Activated CD4-positive, CD25-positive, alpha-beta regulatory T cell treated with anti-CD3 and anti-CD28 coated beads, Interleukin-2, amount 50 U/mL, for 72 hours (primary cell): ENCODE measurements at places on chromosomes 16 and 17.

DNA sequence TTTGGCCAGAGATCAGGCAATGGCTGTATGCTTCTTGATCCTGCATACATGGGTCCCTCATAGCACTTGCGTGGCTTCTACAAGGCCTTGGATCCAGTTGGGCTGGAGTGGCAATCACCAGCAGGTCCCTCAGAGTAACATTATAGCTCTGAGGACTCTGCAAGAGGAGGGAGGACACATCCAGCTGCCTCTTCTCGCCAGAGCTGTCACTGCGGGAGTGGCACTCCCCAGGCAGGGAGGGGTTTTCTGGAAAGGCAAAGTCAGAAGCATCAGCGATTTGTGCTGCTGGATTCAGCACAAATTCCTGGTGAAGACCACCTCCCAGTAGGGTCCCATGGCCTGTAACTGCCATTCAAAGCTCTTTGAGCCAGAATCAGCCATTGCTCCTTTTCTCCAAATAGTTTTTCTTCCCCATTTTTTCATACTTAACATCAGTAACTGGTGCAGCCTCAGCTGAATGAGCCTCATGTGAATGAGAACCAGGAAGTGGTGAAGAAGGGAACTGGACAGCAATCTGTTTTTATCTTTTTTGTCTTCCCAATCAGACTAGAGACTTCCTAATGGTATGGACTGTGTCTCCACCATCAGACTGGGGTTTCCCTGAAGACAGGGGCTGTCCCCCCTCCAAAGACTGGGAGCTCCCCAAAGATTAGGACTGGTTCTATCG, 40.6 kb upstream of the HOXB13 start:
- DNase-seq, result no peak

- DNase-seq, result no peak
Measured at GRCh38 chr16:56300242-56300623, 108.9 kb downstream of the GNAO1 start.

DNA sequence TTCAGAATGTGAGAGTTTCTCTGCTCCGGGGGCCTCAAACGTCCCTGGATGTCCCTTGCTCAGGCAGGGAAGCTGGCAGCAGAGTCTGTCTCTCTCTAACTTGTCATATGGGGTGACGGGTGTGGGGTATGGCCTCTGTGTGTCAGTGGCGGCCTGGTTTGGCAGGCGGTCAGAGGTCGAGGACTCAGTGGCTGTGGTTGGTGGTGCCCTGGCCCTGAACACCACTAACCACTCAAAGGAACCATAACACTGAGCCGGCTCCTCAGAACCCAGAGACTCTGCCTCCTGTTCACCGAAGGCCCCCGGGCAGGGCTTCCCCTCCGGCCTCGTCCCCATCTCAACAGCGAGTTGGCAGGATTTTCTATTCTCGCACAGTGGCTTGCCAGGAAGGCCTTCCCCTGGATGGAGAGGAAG, 677 bp downstream of the P2RX1 start:
- no peak for DNase-seq

DNA sequence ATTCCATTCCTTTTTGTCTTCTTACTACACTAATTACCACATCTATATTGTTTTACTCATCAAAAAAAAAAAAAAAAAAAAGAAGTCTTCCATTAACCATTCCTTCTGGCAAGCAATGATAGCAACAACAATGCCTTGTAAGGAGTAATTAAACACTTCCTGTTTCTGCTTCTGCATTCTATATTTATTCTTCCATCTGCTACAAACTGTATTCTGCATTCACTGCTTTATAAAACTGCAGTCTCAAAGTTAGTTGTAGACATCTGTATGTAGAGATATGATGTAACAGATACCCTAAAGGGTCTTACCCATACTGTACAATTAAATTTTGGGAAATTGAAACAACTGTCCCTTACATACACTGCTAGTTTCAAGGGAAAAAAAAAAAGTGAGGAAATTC, 28.7 kb upstream of the ABCA6 start:
- no peak for DNase-seq

DNA sequence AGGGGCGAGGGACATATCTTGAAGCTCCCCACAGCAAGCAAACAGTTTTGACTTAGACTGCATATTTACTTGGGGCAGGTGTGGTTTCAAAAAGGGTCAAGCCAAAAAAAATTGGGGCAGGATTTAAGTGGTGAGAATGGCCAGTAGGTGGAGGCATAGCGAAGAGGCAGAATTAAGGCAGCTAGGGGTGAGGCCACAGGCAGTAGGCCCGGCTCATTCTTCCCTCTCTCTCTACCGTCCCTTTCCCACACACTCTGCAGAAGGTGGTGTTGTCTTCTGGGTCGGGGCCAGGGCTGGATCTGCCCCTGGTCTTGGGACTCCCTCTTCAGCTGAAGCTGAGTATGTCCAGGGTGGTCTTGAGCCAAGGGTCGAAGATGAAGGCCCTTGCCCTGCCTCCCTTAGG, 2.6 kb downstream of the SHBG start:
- DNase-seq, result no peak

DNA sequence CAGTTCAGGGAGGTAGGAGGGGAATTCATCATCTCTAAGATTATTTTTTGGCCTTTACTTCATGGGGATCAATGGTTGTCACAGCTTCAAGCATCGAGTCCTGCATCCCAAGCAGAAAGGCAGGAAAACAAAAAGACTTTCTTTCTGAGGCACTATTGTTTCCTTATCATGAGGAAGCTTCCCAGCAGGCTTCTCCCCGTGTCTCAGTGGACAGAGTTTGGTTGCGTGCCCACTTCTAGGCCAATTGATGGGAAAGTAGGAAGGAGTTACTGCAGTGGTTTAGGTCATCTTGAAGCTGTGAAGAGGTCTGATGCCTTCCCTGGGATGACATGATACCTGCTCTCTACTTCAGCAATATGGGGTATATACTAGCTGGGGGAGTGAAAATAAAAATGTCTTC, 175.3 kb upstream of the CDH13 start:
- no peak for DNase-seq
